SJSA1 (cell line): ENCODE measurements at places on chromosomes 6 and 20.

GRCh38 chr6:37011656-37012378 is 6.4 kb downstream of the FGD2 start:
- no peak for DNase-seq

- peak; percentile 12 for DNase-seq
Measured at GRCh38 chr6:98836962-98837944, 2.9 kb downstream of the POU3F2 start.

- DNase-seq = no peak
Measured at GRCh38 chr6:125558907-125559306, 190.5 kb upstream of the HEY2 start.

- no peak for DNase-seq
Measured at GRCh38 chr6:132974122-132974521, 159.8 kb downstream of the RPS12 start.

GRCh38 chr20:47998736-47999135 is 213.5 kb upstream of the SULF2 start:
- DNase-seq = no peak

GRCh38 chr6:109014606-109015005 is 80.0 kb downstream of the SESN1 start:
- DNase-seq = no peak

- no peak for DNase-seq
Measured at GRCh38 chr20:20002101-20002998, 14.8 kb upstream of the NAA20 start.

- no peak for DNase-seq
Measured at GRCh38 chr6:116210750-116211425, 43.0 kb downstream of the TSPYL4 start.

GRCh38 chr6:124913056-124913455 is 49.2 kb upstream of the RNF217 start:
- DNase-seq = no peak

DNA sequence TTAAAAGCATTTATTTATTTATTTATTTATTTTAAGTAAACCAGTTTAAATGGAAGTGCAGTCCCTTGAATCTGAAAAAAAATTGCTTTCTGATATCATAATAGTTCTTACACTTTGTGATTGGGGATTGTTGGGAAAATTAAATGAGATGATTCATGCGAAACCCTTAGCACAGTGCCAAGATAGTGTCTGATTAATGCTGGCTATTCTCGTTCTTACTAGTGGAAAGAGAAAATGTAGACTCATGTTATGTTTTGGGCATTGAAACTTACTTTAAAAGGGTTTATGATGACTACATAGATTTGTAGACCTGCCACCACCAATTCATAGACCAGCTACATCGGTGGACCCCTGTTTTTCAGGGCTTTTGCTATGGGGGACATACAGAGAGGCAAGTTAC is 229.2 kb upstream of the ZFP64 start:
- no peak for DNase-seq

DNA sequence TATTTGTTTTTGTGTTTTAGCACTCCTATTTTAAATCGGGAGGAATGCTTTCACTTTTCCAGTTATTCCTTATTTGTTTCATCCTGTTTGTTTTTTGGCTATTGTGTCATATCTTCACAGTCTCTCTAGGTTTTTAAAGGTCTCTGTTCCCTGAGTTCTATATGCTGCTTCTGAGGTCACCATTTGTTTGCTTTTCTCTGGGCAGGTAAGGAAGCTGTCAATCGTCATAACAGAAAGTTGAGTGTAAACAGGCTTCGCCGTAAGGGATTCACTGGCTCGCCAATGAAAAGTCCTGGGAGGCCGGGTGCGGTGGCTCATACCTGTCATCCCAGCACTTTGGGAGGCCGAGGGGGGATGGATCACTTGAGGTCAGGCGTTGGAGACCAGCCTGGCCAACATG is 48.7 kb upstream of the RPS6KA2 start:
- peak; percentile 21 for DNase-seq

- no peak for DNase-seq
Measured at GRCh38 chr20:63958964-63959698, 2.9 kb upstream of the UCKL1 start.

- DNase-seq = no peak
Measured at GRCh38 chr6:11096109-11096508, 2.5 kb downstream of the SMIM13 start.

DNA sequence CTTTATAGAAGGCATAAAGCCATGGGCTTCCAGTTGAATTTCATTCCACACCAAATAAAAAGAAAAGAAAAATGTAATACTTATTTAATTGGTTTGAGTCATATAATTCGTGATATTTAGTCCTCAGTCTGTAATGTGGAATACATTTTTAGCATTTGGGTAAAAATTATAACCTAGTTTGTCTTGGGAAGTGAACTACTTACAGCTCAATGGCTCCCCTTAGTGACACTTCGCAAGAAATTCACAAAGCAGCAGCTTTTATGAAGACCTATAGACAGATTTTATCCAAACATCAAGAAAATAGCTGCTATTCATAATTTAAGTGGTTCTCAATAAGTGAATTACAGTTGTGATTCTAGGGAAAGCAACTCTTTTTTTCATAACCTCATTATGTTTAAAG is 72.1 kb downstream of the RSPO3 start:
- no peak for DNase-seq

- no peak for DNase-seq
Measured at GRCh38 chr20:53943522-53944291, 126.7 kb downstream of the BCAS1 start.

DNA sequence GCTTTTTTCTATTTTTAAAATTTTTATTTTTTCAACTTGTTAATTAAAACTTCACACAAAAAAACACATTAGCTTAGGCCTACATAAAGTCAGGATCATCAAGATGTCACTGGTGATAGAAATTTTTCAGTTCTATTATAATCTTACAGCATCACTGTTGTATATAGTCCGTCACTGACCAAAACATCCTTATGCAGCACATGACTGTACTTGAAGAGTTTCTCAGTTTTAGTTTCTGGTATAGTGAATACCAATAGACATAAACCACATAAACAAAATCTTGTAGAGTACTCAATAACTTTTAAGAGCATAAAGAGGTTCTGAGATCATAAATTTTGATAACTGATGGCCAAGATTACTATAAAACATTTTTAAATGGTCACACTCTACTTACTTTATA is 71.8 kb downstream of the ASCC3 start:
- DNase-seq = no peak

GRCh38 chr6:47146431-47147174 is 104.5 kb upstream of the ADGRF1 start:
- DNase-seq = no peak

GRCh38 chr6:139330826-139331500 is 39.2 kb upstream of the TXLNB start:
- DNase-seq = no peak

DNA sequence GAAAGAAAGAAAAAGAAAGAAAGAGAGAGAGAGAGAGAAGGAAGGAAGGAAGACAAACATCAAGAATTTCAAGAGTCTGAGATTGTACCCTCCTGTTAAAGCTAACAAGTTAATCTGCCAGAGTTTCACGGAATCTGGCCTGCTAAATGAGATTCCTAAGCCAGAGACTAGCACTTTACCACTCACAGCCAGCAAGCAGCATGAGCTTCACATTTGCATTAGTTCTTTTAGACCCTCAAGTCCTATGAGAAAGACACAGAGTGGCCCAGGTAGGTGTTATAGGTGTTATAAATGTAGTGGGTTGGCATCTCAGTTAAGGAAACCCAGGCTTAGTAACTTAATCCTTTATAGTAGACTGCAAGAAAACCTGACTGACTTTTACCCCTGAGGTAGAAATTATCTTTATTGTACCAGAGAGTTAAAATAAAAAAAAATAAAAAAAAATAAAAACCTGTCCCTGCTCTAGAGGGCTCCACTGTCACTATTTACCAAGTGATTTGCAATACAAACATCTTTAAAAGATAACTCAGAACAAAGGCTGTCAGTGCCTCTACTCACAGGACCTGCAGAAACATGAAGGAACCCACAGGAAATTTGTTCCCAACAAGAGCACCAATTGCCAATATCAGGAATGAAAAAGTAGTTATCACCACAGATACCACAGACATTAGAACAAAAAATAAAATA is 9.7 kb upstream of the IBTK start:
- DNase-seq = no peak

DNA sequence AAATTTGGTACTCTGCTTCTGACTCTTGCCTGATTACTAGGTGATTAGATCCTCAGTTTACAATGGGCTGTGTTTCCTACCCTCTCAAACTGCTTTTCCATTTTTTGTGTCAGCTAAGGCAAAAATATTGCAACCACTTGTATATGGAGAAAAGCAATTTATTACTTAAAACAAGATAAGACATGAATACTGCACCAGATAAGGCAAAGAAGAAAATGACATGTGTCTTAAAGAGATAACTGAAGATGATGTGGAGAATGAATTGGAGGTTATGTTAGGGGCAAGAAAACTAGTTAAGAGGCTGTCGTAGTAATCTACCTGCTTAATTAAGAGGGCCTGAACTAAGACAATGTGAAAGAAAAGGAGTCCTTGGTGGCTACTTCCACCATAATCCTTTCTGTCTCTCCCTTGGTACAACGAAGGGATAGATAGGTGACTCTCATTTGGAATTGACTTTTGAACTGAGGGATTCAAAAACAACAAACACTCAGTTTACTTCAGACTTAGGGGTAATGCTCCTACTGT is 16.3 kb upstream of the REV3L start:
- no peak for DNase-seq

DNA sequence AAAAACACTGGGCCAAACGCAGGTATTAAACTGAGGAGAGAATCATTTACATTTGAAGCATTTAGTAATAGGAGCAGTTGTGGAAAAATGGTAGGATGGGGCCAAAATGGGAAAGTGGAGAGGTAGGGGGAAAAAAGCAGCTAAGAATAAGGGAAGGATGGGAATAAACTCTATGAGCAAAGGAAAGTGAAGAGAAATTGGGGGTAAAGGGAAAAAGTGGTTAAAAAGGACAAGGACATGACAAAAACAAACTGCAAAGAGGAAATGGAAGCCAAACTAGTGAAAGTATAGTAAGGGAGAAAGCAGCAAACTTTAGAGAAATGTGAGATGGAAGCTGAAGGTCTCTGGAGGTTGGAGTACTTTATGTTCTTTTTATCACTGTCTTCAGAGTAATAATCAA is 6.2 kb upstream of the ZSCAN16 start:
- DNase-seq = no peak

DNA sequence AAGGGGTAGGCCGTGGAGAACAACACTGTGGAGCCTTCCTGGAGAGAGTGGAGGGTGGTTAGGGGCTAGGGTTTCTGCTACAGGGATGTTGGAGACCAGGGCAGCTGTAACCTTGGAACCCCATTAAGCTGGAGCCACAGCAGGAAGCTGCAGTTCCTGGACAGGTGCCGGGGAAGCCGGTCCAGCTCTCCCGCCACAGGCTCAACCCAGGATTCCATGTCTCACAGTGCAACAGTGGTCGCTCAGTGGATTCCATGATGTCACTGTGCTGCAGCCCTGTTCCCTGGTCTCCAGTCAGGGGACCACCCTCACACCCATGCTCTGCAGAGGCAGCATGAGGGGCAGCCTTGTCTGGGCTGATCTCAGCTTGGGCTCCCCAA is 264.6 kb upstream of the CDYL start:
- DNase-seq = no peak

GRCh38 chr20:47664068-47664437 is 121.2 kb downstream of the SULF2 start:
- no peak for DNase-seq

- no peak for DNase-seq
Measured at GRCh38 chr20:20691477-20692235, 20.8 kb downstream of the RALGAPA2 start.

- DNase-seq = peak; percentile 44
Measured at GRCh38 chr6:134936931-134937330, 13.0 kb downstream of the ALDH8A1 start.

- no peak for DNase-seq
Measured at GRCh38 chr20:12966468-12967085, 42.2 kb upstream of the SPTLC3 start.

- no peak for DNase-seq
Measured at GRCh38 chr6:53148684-53149083, at the start of gene GCM1. Gene GCM1 (minus strand): TSS chr6:53148841. CDS start chr6:53145632, 3,209 bp downstream.

DNA sequence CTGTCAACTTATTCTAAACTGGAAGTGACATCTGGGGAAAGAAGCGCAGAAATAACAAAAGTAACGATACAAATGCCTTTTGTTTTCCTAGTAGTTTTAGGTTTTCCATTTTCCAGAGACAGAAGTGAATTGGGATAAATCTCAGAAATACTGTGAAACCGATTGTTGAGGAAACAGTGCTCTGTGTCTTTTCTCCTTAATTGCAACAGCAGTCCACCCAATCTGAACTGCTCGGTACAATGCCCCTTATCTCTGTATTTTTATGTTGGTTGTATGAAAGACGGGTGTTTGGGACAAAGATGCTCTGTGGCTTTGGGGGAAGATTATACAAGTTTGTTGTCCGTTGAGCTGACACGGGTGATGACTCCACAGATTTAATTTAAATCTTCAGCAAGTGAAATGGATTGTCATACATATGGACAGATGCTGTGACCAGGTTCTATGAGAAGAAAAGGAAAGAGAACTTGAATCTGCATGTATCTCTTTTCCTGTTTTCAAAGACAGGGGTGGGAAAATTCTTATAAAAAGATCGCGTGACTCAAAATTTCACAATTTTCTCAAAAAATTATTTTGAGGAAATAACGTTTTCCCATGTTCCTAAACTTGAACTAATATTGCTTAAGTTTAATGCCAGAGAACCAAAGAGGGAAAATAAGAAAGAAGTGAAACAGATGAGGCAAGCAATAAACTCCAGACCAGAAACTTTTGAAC is 41.2 kb downstream of the SASH1 start:
- DNase-seq = no peak

DNA sequence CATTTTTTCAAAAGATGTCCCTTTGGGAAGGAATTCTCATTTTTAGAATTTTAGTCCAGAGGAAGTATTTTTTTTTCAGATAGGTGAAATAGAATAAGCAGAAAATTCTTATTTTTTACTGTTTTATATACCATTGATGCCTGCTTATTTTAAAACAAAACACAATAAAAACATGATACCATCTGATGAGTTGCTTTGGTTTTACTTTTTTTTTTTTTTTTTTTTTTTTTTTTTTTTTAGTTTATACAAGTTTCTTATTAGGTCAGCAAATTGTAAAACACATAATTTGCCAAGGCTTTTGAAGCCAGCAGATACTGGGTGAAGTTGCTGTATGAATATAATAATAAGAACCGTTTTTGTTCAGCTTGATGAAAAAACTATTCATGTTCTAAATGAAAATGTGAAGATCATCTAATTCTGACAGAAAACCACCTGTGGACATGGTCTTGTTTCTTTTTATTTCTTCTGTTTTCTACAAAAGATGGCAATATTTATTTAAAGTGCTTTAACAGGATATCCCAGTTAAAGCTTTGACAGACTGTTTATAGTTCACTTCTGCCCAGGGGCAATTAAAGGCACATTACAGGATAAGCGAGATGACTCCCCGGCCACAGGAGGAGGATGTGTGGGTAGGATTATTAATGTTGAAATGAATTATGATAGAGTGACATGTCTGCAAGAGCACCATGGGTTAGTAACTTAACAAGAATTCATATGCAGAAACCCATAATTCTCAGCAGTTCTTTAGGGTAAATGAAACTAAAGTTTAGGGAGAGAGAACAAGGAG is 31.1 kb downstream of the MYB start:
- DNase-seq = no peak
